ENCODE measurements at places on chromosomes 5 and 9. TPM values are rescaled to one million over a fixed set of nuclear protein-coding genes. Genes with fewer than 3 reads are reported as not detected.

SPINK13 gene
- not detected for total RNA-seq

IL33 gene
- not detected for total RNA-seq

HAVCR1 gene
- 2.4 TPM for total RNA-seq

CYSRT1 gene
- 0.49 TPM for total RNA-seq

IFNE gene
- not detected for total RNA-seq

MEIKIN gene
- total RNA-seq = not detected

UNC13B gene
- 0.41 TPM for total RNA-seq

MYMK gene
- total RNA-seq = not detected

FSTL4 gene
- total RNA-seq = not detected

IFNA2 gene
- total RNA-seq = not detected

ORM1 gene
- total RNA-seq = not detected

TNC gene
- 0.60 TPM for total RNA-seq

SVEP1 gene
- not detected for total RNA-seq

IRX2 gene
- total RNA-seq = not detected

PRPF4 gene
- total RNA-seq = 60.2 TPM

NUDT2 gene
- total RNA-seq = 31.0 TPM

STKLD1 gene
- 1.5 TPM for total RNA-seq

PCDHB1 gene
- not detected for total RNA-seq

PAX5 gene
- total RNA-seq = 0.32 TPM

ST8SIA4 gene
- total RNA-seq = 65.2 TPM

DNAI1 gene
- total RNA-seq = not detected

NTRK2 gene
- total RNA-seq = 2.9 TPM

F12 gene
- total RNA-seq = 2.2 TPM
